SK-N-DZ (cell line): ENCODE measurements at places on chromosomes 11 and 22.

DNA sequence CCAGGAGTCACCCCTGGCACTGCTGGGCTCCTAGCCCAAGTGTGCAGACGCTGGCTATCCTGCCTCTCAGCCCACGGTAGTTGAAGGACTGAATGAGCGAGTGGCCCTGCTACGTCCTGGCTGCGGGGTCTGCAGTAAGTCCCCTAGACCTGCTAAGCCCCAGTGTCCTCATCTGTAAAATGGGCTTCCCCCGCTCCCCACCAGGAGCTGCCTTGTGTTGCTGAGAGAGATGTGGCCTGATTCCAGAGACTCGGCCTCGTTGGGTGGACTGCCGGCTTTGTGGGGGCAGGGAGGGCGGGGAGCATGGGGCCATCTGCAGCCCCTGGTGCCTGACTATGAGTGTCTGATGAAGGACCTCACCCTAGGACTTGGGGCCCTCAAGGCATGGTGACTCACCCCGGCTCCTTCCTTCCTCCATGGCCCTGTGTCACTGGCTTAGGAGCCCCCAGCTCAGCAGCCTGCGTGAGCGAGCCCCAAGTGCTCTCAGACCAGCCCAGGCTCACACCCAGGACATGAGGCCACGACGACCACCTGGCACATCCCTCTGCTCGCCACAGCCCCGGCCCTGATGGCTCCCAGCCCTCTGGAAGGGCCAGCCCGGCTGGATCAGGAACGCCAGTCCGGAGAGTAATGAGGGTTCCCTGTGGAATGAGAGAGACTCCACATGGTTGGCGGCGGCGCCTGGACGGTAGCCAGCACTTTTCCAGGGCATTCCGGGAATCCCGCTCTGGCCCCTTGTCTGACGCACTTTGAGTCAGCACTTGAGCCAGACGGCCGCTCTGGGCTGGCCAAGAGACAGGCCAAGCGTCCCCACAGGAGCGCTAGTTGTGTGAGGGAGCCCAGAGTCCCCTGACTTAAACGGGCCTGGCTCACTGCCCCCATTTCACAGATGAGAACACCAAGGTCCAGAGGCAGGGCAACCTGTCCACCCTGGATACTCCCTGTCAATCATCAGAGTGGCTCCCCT lies 50.5 kb upstream of the SHISAL1 start:
- no peak for DNase-seq

DNA sequence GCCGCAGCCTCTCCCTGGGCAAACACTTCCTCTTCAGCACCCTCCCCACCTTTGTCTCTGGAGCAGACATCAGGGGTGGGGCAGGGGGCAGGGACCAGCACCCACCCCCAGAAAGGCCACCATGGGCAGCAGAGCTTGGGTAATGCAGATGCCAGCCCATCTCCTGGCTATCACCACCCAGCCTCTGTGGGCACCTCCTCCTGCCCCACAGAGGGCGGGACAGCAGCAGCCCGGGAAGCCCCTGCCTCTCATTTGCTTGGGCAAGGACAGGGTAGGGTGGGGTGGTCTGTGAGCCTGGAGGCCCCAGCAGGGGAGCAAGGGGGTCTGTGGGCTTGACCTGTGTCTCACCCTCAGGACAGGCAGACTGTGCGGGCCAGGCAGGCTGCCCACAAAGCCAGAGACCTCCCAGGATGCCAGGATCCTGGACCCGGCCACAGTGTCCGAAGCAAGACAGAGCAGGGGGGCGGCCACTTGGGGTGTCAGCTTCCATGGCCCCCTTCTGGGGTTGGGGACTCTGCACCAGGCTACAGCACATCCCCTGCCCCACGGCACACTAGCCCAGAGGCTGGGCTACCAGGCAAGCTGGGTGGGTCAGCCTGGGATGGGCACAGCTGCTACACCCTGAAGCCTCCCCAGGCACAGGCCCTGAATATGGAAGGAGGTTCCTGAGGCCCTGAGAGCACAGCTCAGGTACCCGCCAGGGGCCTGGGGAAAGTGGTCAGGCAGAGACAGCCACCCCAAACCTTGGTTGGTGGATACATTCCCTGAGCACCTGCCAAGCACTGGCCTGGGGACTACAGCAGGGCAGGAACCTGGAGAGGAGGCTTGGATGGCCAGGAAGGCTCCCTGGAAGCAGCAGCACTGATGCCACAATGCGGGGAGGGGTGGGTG lies 4.5 kb downstream of the RNH1 start:
- no peak for DNase-seq

GRCh38 chr11:78856211-78856610 lies 281.5 kb upstream of the NARS2 start:
- DNase-seq = no peak

GRCh38 chr11:112662554-112662953 lies 298.7 kb upstream of the NCAM1 start:
- peak; percentile 33 for DNase-seq

DNA sequence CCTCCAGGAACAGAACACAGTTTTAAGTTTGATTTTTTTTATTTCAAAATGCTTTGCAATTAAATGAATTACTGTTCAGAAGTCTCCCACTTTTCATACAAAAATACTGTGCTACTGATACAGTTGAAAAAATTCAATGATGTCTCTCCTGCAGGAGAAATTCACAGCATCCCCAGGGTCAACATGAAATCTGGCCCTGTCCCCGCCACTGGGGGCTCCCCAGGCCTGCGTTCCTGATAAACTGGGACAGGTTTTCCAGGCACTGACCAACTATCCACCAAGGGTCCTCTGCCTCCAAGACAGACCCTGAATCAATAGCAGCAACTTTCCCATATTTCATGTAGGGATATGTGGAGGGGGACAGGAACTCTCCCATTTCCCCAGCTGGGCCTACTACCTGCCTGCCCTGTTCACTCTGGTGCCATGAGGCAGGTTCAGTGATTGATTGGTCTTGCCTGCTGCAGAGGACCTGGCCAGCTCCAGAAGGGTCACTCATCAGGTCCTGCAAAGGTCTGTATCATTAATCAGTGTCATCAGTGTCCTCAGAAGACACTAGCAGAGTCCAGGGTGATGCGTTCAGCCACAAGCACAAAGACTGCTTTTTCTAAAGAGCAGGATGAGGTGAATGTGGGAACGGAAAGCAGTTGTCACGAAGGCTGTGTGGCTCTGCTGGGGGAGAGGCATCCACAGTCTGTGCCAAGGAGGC lies 43.4 kb downstream of the PISD start:
- no peak for DNase-seq

- no peak for DNase-seq
Observed at GRCh38 chr22:47198801-47199251, 436.4 kb downstream of the TBC1D22A start.

- no peak for DNase-seq
Observed at GRCh38 chr22:50504369-50505211, 2.9 kb downstream of the LMF2 start.

GRCh38 chr22:19620742-19621371 lies 93.4 kb upstream of the SEPTIN5 start:
- DNase-seq = no peak

- DNase-seq = no peak
Observed at GRCh38 chr11:134347441-134347840, 15.7 kb downstream of the GLB1L2 start.

DNA sequence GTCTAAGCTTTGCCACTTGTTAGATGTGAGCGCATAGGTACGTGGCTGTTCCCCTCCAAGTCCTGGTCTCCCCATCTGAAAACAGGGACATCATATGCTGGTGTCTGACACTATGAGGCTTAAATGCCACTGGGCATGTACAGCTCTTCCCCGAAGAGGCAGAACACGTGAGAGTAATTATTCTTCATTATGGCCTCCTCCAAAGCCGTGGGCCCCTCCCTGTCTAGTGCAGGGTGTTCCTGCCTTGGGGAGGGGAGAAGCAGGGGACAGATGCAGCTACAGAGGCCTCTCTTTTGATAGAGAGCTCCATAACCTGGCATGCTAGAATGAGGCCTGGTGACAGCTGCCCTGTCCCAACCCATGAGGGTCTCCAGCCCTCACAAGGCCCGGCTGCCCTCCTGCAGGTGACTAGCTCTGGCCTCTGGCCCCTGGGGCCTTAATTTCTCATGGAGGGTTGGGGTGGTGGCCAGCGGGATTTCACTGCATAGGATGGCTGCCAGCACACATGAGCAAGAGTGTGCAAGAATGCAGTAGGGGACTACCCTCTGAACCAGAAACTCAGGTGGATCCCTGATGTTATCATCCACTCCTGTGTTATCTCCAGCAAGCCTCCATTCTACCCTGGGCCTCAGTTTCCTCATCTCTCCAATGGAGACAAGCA lies 334.6 kb downstream of the MN1 start:
- no peak for DNase-seq

GRCh38 chr11:59756558-59756840 lies 1.3 kb downstream of the STX3 start:
- DNase-seq = no peak

- DNase-seq = no peak
Observed at GRCh38 chr22:45420539-45420938, 7.0 kb downstream of the RIBC2 start.

GRCh38 chr11:121460941-121461514 lies 8.3 kb upstream of the SORL1-AS1 start:
- no peak for DNase-seq

DNA sequence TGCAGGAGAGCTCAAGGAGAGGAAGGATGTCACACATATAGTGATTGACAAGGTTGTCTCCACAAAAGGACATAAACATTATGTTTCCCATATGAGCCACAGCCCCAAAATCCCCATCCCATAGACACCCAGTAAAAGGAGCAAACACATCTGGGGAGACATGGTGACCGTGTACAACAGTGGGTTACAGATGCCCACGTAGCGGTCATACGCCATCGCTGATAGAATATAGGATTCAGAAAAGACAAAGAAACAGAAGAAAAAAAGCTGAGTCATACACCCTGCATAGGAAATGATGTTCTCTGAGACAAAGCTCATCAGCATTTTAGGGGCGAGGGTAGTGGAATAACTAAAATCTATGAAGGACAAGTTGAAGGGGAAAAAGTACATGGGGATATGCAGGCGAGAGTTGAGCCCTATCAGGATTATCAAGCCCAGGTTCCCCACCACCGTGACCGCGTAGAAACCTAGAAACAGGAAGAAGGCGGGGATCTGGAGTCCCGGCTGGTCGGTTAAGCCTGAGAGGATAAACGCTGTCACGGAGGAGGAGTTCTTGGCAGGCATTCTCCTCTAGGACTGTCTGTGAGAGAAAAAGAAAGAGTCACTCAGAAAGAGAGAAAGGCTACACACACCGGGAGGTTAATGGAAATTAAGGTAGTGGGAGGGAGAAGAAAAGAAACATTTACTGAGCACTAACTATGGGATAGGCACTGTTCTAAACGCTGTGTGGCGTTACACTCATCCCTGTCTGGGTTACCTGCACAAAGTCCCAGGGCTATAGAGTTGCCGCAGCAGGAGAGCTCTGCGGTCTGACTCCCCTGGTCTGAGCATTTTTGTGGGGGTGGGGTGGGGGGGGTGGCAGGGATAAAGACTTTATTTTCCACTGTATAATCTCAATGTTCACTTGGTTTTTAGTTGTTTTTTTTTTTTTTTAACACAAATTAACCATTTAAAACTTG lies 36.1 kb upstream of the OR8B8 start:
- no peak for DNase-seq

DNA sequence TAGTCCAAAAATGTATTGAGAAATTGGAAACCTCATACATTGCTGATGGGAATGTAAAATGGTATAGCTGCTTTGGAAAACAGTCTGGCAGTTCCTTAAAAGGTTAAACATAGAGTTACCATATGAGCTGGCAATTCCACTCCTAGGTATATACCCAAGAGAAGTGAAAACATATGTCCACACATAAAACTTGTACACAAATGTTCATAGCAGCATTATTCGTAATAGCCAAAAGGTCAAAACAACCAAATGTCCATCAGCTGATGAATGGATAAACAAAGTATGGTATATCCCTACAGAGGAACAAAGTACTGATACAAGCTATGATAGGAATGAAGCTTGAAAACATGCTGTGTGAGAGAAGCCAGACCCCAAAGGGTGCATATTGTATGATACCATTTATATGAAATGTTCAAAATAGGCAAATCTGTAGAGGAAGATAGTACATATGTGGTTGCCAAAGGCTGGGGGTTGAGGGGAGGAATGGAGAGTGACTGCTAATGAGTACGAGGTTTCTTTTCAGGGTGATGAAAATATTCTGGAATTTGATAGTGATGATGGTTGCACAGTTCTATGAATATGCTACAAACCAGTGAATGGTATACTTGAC lies 85.8 kb downstream of the ZBTB16 start:
- no peak for DNase-seq

DNA sequence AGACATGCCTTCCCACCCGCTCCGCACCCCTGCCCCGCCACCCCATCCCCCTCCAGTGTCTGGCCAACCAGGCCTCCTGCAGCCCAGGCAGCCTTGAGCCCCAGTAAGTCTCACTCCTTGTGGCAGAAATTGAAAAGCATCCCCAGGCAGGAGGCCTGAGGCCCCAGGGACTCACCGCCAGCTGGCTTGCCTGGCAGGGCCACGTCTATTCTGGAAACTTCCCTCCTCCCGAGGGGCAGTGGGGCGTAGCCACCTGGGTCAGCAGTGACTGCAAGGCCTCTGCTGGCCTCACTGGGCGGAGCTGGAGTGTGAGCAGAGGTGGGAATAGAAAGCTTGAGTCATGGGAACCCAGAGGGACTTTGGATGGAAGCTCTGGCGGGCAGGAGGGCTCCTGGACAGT lies 26.3 kb downstream of the ANO1 start:
- DNase-seq = peak; percentile 15

DNA sequence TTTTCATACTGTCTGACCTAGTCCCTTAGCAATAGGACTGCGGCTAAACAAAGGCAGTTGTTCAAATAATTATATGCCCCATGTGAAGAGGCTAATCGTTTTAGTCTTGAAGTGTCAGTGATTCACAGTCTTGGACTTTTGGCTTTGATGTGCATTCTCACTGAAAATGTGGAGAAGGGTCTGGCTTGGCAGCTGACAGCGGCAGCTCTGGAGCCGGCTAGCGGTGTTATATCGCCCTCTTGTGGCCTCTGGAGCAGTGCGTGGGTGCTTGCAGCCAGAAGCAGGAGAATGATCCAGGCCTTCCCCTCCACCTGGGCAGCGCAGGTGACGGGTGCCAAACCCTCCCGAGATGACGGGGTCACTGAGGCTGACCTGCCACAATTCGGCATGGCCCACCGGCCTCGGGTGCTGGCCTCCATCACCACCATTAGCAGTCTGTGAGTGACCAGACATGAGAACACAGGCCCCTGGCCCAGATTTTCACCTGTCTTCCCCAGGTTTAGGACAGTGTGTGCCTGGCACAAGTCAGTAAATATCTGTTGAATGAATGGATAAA lies 90.3 kb upstream of the PITPNB start:
- DNase-seq = peak; percentile 64

- no peak for DNase-seq
Observed at GRCh38 chr11:32430568-32431381, 4.6 kb downstream of the WT1 start.
